ENCODE measurements at places on chromosomes 5 and 9.

- no peak for DNase-seq
These were observed 254.6 kb upstream of the SLC24A2 start for GRCh38 chr9:20043461-20043860.

- no peak for DNase-seq
These were observed 92.9 kb upstream of the RASGRF2 start for GRCh38 chr5:80867233-80867632.

DNA sequence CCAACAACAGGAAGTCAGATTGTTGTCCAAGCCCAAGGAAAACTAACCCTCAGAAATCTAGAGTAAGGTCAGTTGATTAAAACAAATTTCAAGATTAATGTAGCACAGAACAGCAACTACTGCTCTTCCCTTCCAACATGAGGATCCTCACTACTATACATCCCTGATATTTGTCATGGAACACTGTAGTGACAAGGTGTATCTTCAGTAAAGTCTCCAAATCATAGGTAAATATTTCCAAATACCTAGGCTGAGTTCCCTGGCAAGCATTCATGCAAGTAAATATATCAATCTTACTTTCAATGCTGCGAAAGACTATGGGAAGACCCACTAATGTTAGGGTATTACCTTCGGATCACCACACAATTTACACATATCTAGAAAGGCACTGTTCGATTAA, 986.9 kb upstream of the ARRDC3 start:
- no peak for DNase-seq

DNA sequence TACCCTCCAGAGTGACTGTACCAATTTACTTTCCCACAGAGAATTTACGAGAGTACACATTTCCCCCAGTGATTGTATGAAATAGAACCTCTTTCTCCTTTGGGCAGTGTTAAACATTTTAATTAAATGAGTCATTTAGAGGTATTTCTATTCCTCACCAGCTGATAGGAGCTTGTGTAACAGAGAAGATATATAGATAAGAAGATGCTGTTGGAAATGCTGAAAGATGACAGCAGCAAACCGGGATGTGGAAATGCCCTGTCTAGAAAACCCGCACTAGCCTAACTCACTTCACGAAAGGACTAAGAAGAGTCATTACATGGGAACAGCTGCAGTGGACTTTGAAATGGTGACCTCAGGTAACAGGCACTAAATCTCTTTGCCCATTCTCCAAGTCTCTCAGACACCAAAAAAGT, 68.3 kb downstream of the LPAR1 start:
- no peak for DNase-seq

DNA sequence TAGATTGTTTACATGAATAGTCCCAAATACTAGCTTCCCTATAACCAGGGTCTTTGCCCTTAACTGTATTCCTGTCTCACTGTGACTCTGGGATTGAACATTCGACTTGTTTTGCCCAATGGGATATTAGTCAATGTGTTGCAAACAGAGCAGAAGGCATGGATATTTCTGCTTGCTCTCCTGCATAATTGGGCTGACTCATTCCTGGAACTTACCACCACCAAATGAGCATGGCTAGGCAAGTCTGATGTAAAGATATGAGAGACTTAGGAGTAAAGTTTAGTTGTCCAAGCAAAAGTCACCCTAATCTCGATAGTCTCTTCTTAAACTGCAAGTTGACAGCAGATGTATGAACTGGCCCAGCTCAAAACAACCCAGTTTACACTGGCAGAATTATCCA, 273.5 kb upstream of the CCNG1 start:
- DNase-seq = no peak

DNA sequence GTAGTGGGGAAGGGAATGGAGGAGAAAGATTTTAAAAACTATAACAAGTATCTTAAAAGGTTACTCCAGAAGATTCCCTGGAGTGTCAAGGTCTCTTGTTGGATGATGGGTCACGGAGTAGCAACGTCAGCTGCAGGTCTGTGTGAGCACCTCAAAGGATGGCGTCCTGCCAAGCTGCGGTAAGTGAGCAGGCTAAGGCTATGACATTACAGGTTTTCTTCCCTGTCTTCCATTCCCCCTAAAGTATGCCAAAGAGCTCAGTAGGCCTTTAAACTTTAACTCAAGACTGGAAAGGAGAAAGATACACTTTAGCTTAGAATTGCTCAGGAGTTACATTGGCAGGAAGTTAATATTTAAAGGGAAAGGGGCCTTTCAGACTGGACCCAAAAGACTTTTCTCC, 17.5 kb downstream of the SPOCK1 start:
- DNase-seq = peak; percentile 33

DNA sequence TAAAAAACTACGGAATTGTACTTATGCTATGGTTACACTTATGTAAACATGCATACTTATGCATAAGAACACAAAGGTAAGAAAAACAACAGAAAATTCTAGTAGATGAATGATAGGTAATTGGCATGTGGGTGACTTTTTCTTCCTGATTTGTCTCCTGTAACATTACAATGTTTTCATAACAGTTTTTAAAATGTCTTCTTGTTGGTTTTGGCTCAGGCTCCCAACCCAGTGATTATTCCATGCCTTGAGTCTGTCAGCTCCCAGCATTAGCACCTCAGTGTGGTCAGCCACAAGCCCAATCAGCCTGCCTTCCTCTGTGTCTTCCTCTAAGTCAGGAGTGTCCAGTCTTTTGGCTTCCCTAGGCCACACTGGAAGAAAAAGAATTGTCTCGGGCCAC, 7.9 kb upstream of the FOXE1 start:
- no peak for DNase-seq

- DNase-seq = peak; percentile 34
These were observed 1.1 kb upstream of the ICE1 start for GRCh38 chr5:5421149-5421960.

DNA sequence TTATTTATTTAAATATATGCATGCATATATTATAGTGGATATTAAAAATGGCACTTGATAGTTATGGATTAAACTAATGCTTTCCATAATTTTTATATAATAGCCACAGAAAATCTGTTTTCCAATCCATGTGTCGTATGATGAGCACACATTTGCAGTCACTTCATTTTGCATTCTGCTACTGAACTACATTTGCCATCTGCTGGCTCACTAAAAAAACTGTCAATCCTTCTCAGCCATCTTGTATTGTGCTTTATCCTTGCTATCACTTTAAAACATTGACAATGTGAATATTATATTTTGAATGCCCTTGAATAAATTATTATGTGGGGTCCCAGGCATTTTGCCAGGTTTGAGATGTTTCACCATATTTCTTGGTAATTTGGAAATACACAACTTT, 586.6 kb downstream of the DNAH5 start:
- DNase-seq = no peak

GRCh38 chr5:74903165-74903787, 37.1 kb upstream of the FAM169A start:
- DNase-seq = peak; percentile 27

DNA sequence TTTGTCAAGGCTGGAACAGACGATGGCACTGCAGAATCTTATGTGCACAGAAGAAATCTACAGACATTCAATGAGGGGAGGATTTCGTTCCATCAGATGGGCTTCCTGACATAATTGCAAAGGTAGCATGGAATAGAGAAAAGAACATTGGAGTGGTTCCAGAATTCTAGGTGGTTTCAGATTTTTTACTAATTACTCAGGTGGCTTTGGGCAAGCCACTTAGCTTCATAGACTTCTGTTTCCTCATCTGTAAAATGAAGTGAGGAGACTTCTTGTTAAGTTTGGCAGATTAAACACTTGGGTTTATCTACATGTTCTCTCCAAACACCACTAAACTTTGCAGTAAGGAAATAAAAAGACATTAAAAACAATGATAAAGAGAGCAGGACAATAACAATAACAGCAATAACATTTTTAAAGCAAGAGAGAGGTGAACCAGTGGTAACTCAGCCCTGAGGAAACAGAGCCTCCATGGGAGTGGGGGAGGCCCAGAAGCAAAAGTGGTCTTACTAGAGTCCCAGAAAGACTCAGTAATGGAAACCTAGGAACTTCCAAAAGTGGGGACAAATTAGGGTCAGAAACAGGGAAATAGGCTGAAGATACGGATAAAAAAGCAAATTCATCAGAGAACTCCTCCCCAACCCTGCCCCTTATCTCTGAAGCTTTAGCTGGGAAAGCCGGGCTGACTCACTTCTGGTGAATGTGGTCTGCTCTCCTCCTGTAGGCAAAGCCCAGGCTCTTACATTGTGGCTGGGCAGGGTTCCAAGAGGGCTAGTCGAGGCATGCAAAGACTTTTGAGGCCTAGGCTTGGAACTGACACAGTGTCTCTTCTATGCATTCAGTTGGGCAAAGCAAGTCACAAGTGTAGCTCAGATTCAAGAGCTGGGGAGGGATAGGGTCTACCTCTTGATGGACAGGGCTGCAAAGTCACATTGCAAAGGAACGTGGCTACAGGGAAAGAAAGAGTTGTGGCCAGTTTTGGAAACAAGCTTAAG, 11.8 kb upstream of the ACTBL2 start:
- no peak for DNase-seq

GRCh38 chr5:151406322-151406947, 41.0 kb upstream of the SLC36A1 start:
- peak; percentile 49 for DNase-seq

- no peak for DNase-seq
These were observed 29.4 kb upstream of the TMEM250 start for GRCh38 chr9:136147890-136148714.

DNA sequence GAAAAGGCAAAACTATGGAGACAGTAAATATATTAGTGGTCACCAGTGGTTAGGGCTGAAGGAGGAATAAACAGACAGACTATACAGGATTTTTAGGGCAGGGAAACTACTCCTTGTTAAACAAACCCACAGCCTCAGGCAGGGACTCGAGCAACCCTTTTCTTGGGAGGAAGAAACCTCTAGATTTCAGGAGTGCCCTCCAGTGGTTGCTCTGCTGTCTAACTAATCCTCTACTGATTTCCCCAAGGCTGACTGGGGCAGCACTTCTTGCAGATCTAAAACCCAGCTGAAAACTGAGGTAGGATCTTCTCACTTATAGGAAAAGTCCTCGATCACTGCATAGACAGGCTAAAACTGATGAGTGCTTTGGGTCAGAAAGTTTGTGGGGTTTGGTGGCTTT, 176.8 kb downstream of the ISOC1 start:
- no peak for DNase-seq

- no peak for DNase-seq
These were observed 736.5 kb downstream of the CETN3 start for GRCh38 chr5:89673019-89673418.

DNA sequence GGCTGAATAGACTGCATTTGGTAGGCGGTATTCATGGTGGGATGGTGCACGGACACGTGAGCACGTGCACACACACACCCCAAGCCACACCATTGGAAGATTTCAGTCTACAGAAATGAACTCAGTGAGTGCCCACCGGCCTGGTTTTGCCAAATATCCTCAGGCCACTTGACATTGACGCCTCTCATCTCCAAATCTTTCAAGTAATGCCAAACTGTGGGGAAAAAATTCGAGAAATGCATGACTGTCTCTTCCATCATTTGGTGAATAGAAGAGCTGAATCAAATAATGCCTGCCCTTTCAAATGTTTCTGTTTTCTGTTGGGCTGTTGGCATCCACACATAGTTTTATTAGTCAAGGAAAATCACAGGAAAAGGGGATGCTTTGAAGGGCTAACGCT, 182.3 kb upstream of the EFNA5 start:
- DNase-seq = no peak

DNA sequence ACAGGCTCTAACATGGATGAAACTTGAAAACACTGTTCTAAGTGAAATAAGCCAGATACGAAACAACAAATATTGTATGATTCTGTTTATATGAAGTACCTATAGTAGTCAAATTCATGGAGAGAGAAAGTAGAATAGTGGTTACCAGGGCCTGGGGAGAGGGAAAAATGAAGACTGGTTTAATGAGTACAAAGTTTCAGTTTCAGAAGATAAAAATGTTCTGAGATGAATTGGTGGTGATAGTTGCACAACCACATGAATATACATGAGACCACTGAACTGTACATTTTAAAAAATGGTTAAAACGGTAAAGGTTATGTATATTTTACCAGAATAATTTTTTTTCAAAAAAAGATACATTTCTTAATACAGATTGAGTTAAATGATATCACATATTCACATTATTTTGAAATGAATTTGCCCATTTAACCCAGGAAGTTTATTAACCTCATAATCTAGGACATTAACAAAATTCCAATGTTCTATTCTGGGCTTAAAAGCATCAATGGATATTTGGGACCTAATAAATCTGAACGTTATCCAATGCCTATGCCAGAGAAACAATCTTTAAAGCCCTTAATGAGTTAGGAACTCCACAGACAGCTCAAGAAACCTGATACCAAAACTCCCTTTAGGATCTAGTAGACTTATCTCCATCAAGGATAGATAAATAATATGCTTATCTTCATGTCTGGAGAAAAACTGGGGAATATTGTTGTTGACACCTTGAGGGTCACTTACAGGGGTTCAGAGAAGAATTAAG, 521.3 kb downstream of the EFNA5 start:
- no peak for DNase-seq

DNA sequence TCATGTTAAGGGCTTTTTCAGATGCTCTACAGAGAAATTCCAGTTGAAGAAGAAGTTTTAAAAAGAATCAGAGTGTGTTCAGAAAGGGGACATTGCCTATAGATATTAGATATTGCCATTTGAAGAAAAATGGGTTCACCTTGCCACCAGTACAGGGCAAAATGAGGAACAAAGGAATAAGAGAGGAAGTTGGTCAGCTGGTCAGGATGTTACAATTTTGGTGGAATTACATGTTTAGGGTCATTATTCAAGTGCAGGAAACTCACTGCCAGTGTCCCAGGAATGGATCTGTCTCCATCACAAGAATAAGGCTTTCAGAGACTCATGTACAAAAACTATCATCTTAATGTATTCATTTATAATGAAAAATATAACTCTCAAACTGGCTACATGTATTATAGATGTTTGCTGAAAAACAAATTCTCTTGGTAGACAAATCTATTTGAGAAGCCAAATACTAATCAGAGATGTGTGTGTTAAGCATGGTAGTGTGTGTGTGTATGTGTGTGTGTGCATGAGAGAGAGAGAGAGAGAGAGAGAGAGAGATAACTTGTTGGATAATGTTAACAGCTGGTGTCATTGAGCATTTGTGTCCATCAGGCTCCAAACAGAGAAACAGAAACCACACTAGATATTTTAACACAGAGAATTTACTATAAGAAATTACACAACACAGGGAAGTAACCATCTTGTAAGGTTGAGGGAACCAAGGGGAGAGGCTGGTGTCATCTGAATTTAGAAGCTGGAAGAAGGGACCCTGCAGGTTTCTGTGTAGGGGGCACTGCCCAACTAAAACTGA, 5.0 kb upstream of the C1QTNF3 start:
- DNase-seq = no peak

- no peak for DNase-seq
These were observed 106.7 kb upstream of the OSMR start for GRCh38 chr5:38739011-38739704.

GRCh38 chr5:151643388-151643787, 43.3 kb downstream of the SPARC start:
- no peak for DNase-seq
